ENCODE measurements at places on chromosomes 12 and 14.

DNA sequence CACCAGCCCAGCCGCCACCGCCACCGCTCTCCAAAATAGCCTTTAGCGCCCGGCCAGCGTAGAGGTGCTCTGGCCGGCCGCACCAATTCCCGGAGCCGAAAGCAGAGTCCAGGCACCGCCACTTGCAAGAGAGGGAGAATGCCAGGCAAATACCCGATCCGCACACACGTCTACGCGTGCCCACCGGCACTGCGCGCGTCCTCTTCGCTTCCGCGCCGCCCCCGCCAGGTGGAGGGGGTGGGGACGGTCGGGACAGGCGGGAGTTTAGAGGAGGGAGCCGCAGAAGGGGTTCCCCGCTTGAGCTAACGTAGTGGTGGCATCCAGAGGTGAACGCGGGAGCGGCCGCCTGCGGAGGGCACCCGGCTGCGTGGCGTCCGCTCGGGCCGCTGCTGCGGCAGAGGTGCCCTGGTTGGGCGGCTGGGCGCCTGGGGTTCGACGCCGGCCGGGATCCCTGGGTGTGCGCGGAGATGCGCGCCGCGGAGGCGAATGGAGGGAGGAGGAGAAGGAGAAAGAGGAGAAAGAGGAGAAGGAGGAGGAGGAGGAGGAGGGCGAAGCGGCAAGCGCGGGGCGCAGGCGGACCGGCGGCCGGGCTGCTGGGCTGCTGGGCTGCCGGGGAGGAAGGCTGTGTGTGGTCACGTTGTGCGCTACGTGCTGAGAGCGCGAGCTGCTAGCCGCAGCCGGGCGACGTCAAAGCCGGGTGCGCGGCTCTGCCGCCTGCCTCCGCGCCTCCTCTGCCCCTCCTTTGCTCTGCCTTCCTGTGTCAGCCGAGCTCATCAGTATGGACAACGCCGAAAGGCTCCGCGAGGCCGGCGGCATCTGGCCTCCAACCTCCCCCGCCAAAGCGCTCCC is at the start of gene MDGA2:
Gene MDGA2 (minus strand): TSS at position 140 of the 849 bp plus-strand sequence.
- peak; percentile 40 for DNase-seq

GRCh38 chr14:69473260-69473659 is 11.3 kb upstream of the PLEKHD1 start:
- no peak for DNase-seq

DNA sequence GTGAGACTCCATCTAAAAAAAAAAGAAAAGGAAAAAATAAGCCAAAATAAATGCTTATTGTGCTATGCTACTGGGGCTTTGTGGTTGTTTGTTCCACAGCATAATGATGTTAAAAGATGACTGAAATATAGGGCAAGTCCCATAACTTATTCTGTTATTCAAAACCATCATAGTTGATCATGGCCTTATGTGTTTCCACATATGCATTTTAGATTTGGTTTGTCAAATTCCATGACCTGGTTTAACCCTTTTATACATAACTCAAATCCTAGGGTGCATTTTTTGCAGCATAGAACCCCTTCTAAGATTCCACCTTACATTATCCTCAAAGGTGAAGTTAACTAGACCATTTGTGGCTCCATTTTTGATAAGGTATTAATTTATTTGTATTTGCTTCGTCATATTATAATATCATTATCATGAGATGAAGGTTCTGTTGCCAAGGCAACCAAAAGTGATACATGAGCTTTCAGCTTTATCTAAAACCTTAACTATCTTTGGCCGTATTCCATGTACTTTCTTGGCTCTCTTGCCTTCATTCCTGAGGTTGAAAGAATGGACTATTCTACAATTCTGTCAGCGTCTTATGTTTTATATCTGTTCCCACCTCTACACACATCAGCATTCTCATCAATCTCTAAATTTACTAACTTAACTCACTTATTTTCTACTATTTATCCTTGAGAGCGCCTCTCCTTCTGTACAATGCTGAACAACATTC is 138.7 kb upstream of the DYRK2 start:
- no peak for DNase-seq

DNA sequence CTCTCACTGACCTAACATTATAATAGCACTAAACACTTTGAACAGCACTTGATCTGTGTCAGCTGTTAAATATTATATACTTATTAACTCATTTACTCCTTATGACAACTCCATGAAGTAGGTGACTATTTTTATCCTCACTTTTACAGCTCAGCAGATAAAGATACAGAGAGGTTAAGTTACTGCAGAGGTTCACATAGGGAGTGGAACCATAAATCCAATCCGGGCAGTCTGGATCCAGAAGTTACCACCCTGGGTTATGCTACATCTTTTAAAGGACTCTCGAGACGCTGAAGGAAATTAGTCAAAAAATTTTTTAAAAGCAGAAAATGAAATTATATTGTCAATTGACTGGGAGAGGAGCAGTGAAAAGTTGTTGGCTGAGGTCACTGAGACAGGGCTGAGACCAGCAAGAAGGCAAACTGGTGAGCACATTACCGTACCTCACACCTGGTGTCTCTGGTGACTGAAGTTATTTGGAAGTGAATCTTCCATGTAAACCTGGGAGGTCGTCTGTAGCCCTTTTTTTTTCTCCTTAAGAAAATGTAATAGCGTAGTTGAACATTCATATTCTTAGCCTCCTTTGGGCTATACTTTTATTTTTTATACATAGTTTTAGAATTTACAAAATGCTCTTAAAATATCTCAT is 1.2 kb upstream of the RIMKLB start:
- no peak for DNase-seq

- DNase-seq, result no peak
These were observed 52.1 kb downstream of the SLC15A4 start for GRCh38 chr12:128771681-128772080.

DNA sequence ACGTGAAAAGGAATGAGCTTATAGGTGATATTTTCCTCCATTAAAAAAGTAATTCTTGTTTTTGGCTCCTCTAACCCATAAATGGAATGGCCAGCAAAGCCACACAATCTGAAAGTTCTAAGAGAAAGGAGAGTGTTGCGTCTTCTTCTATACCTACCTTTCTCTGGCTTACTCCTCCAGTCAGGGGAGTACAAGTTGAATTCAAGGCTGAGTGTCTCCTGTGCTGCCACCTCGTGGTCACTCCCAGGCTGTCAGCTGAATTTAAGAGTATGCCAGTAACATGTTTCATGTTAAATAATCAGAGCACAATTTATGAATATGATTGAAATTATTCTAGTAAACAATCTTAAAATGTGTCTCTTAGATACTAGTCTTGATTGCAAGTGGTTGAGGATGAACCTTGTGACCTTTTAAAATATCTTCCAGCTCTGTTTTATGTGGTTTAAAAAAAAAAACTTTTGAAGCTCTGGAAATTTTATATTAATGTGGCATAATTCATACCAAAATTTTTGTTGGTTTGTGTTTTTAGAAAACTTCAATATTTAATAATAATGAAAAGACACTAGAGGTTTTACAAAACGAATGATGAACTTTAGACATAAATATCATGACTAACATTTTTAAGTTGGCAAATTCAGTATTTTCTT is 31.7 kb downstream of the PTHLH start:
- peak; percentile 18 for DNase-seq

DNA sequence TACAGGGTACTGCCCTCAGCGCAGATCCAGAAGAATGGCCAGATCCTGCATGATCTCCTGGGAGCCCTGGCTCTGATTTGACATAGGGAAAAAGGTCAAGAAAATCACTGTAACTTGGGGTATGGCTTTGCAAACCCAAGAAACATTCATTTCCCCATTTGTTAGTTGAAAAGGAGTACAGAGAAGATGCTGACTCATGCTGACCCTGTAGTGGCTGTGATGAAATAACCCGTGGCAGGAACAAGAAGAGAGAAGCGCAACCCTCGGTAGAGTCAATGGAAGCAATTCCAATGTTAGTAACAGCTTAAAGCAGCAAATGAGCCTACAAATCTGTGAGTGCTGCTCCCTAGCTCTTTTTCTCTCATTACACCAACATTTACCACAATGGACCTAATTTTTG is 281.6 kb upstream of the NPAS3 start:
- peak; percentile 54 for DNase-seq

GRCh38 chr12:5262450-5262849 is 169.5 kb upstream of the NTF3 start:
- DNase-seq, result no peak

GRCh38 chr14:68696266-68696665 is 96.6 kb downstream of the ZFP36L1 start:
- DNase-seq, result no peak

DNA sequence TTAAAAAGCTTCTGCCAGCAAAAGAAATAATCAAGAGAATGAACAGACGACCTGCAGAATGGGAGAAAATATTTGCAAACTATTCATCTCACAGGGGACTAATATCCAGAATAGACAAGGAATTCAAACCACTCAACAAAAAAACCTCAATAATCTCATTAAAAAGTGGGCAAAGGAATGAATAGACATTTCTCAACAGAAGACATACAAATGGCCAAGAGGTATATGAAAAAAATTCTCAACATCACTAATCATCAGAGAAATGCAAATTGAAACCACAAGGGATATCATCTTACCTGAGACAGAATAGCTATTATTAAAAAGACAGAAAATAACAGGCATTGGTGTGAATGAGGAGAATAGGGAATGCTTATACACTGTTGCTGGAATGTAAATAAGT is 270.0 kb downstream of the DACT1 start:
- no peak for DNase-seq

DNA sequence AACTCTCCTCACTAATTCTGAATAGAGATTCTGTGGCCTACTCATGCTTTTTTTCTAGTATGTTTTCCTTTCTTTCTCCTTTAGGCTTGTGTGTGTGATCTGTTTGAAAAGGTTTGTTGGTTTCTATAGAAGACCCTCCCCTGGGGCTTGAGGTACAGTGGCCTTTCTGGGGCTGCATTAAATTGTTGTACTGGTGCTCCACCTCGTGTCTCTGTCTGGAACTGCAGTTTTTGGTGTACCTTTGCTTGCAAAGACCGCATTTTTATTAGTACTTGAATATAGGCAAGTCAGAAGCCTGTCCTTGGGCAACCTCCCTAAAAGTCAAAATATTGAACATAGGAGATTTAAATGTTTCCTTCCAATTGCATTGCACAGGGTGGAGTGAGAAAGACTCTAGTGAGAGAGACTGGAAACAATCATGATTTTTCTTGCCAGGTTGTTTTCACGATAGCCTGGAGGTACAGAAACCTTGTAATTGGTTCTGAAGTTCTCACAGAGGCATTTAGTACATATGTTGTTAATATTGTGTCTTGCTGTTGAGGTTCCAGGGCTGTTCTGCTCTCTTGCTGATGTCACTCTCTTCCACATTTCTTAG is 39.0 kb downstream of the SLCO1B1 start:
- no peak for DNase-seq

DNA sequence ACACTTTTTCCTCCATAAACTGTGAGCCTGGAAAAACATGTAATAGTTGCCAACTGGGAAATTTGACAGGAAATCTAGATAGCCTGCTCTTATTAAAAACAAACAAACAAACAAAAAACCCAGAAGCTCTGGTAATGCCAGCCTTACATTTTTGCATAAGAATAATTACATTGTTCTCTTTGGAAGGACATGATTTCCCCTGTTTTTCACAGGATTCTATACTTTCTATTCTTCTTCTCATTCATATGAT is 137.9 kb downstream of the AEBP2 start:
- no peak for DNase-seq

- DNase-seq, result no peak
These were observed 1.9 kb downstream of the KNTC1 start for GRCh38 chr12:122528992-122529391.

- no peak for DNase-seq
These were observed 81.1 kb downstream of the SMOC1 start for GRCh38 chr14:69960296-69960695.

All from hippocampal formation (tissue), 2 donors.